ENCODE measurements at places on chromosomes 7 and 10.

DNA sequence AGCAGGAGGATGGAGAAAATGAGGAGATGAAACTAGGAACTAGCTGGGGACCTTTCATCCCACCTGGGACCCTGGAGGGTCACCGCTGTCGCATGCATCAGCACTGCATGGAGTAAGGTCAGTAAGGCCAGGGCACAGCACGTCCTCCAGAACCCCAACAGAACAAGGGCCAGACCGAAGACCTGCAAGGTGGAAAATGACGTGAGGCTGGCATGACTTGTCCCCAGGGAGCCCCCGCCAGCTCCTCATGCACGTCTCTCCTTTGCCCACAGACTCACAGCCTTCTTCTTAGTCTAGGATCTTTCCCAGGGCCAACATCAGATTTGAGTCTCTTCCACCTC lies 4.7 kb downstream of the ZNF488 start:
- DNase-seq: no peak

GRCh38 chr7:133436014-133436428 lies 183.1 kb downstream of the EXOC4 start:
- no peak for DNase-seq

DNA sequence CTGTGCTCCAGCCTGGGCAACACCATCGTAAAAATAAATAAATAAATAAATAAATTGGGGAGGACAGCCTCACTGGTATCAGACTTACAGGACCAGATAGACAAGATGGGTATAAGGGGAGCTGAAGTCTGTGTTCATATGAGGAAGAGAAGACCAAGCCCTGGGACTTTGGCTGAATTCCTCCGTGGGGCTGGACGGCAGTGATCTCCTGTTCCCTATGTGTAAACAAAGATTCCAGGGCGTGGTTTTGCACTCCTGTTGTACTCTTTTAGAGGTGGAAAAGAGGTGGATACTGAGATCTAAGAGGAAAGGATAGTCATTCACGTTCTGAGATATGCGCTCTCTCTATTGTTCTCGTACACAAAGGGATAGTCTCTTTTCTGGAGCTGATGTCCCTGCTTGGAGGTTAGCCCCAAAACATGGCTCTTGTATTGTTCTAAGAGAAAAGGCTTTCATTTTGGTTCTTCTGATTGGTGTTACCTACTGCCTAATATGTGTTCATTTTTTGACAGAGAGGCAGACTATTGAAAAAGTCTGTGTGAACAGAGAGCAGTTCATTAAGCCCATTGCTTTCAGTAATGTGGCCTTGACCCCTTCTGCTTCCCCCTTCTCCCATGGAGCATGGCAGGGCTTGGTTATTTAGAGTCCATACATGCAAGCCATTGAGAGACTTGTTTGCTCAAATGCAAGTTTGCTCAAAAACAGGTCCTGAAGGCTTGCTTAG lies 12.3 kb downstream of the KCTD7 start:
- DNase-seq: no peak

DNA sequence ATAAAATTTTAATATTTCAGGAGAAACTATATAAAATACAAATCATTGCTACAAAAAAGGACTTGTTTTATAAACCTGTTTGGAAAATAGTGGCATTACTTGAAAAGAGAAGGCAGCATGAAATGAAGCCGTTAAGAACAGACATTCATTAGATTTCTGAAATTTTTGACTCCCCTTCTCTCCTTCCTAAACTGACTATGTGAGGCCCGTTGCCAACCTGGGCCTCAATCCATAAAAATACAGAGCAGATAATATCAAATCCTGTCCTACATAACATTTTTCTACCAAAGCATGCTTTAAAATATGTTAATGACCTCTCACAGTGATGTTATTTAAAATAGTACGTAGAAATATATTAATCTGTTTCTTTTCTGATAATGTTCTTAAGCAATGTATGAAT lies 34.5 kb upstream of the ING3 start:
- DNase-seq: no peak

- DNase-seq: no peak
Measured at GRCh38 chr7:84675633-84676034, 481.0 kb upstream of the SEMA3A start.

- DNase-seq: no peak
Measured at GRCh38 chr10:24571870-24572450, 151.7 kb downstream of the ARHGAP21 start.

GRCh38 chr7:219581-220150 lies 27.3 kb downstream of the FAM20C start:
- DNase-seq: no peak

- no peak for DNase-seq
Measured at GRCh38 chr10:119973281-119973680, 80.8 kb downstream of the SEC23IP start.

GRCh38 chr10:103637927-103638557 lies 144.5 kb downstream of the NEURL1 start:
- DNase-seq: peak; percentile 64

- no peak for DNase-seq
Measured at GRCh38 chr10:77049896-77050295, 587.7 kb downstream of the KCNMA1 start.

DNA sequence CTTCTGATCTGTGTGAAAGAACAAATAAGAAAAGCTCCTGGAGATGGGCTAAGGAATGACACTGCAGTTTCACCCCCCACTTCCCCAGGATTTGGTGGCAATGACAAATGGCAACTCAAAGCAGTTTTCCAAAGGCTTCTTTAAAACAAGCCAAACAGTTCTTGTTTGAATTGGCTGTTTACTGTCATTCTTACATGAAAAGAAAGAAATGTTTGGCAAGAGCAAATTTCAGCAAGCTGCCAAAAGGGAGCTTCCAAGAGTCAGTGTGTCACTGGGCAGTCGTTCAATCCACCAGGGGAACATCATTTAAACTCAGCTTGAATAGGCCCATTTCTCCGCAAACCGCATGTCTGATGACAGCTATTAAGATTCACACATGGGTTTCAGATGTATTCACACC lies 119.0 kb upstream of the RHOBTB1 start:
- DNase-seq: peak; percentile 20

DNA sequence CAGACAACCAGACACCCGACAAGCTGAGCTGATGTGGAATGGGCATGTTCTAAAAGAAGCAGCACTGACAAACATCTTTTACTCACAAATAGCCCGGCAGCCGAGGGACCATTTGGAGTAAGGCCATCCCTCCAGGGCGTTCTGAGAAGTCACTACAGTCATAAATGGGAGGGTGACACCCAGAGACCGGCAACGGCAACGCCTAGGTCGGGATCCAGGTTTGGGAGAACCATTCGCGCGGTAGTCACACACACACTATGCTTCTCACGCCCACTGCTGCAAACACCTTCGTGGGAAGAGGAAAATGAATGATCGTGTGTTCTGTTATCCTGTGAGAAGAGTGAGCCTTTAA lies 9.8 kb downstream of the TNS3 start:
- no peak for DNase-seq

- no peak for DNase-seq
Measured at GRCh38 chr10:44911081-44911540, at the start of gene TMEM72. Gene TMEM72 (plus strand): TSS chr10:44911337. CDS start chr10:44911513, 176 bp downstream.

DNA sequence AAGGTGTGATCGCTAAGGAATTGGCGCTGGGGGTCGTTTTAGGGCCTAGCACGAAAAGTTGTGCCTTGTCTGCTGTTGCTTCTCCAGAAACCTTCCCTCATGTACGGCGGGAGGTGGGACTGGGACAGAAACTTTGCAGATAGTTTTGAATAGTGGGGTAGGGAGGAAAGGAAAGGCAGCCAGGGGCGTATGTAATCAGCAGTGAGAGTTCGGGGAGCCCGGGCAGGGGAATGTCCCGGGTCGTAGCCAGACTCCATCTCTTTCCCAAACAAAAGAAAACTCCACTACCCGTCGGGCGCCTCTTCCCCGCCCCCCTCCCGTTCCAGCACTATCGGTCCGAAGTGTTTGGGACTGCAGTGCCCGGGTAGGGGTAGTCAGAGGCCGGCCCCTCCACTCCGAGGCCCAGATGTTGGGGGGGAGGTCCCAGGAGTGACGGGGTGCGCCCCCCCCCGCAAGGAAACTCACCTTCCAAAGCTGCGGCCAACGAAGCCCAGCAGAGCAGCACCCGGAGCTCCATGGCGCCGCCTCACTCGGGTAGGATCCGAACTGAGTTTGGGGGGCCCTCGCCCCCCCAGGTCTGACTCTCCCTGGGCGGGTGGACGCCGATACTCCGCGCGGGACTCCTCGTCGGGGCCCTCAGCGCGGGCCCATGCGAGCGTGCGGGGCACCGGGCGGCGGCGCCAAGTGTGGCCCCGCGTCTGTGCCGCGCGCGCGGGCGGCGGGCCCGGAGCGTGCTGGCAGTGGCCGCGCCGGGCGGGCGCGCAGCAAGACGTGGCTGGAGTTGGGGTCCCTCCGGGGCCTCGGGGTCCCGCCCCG lies 601 bp downstream of the EPHB4 start:
- no peak for DNase-seq

DNA sequence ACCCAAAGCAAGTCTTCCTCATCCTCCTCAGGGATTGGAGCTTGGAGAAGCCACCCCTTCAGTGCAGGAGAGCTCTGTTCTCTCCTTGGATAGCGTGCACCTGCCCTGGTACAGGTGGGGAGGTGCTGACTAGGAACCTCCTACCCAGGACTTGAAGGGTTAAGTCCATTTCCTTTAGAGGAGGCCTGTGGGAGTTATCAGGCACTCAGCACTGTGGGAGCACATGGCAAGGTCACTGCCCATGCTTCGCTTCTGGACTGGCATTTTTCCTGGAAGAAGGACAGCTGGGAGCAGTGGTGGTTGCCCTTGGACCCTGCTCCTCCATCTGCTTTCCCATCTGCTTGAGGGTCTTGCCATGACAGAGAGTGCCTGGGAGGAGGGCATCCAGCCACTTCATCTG lies 142.8 kb downstream of the CXCL12 start:
- no peak for DNase-seq

- no peak for DNase-seq
Measured at GRCh38 chr7:154871928-154872750, 130.8 kb downstream of the PAXIP1 start.

- no peak for DNase-seq
Measured at GRCh38 chr7:128888039-128888755, 22.3 kb downstream of the KCP start.

- no peak for DNase-seq
Measured at GRCh38 chr10:111107846-111108245, 31.0 kb downstream of the ADRA2A start.

DNA sequence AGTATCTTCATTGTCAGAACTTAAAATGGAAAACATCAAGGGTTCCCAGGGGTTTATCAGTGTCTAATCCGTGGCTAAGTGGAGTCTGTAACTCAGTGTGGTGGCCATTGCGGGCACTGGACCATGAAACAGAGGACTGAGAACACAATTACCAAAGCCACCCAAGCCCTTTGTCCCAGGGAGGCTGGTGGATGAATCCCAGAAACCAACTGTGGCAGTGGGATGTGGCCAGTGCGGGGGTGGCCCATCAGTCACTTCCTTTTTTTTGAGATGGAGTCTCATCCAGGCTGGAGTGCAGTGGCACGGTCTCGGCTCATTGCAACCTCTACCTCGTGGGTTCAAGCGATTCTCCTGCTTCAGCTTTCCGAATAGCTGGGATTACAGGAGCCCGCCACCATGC lies 61.8 kb downstream of the TACC2 start:
- DNase-seq: no peak

- no peak for DNase-seq
Measured at GRCh38 chr7:23443974-23444373, 26.3 kb downstream of the IGF2BP3 start.

GRCh38 chr7:28586736-28587135 lies 174.4 kb downstream of the CREB5 start:
- DNase-seq: no peak

DNA sequence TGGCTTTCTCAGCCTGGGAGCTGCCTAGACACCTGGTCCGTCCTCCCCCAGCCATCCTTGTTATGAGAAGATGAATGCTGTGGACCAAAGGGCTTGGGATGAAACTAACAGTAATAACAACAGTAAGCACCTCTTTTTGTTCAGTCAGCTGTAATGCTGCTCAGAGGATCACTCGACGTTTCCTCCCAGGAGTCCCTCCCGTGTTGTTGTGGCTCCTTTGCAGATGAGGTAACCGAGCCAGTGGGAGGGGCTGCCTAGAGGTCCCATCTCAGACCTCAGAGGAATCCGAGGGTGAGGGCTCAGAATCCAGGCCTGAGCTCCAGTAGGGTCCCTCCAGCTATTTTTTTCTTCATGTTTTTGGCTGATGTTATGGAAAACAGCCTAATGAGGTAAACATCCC lies 145.1 kb downstream of the TMEM178B start:
- DNase-seq: no peak

DNA sequence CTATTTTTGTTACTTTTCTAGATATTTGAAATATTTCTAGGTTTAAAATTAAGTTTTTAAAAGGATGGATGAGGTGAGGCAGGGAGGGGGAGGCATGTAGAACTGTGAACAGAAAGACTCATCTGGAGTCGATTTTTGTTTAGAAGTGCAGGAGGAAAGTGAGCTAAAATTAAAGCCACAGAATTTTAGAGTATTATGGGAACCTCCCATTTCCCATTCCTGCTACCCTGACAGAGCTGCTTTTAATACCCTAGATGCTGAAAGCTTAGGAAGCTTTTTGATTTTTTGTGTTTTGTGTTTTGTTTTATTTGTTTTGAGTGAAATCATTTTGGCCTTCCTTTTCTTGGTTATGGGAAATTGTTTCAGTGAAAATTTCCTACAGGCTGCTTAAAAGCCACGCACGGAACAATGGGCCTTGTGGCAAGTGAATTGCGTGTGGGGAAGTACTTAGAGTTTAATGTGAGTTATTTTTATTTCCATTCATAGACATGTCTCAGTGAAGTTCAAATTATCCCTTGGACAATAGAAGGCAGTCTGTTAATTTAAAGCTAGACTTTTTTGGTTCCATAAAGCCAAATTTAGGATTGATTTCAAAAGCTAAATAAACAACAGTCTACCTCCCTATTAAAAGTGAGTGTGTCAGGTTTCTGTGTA lies 102.0 kb upstream of the HDAC9 start:
- no peak for DNase-seq

- DNase-seq: no peak
Measured at GRCh38 chr7:158050441-158050977, 537.1 kb downstream of the PTPRN2 start.

DNA sequence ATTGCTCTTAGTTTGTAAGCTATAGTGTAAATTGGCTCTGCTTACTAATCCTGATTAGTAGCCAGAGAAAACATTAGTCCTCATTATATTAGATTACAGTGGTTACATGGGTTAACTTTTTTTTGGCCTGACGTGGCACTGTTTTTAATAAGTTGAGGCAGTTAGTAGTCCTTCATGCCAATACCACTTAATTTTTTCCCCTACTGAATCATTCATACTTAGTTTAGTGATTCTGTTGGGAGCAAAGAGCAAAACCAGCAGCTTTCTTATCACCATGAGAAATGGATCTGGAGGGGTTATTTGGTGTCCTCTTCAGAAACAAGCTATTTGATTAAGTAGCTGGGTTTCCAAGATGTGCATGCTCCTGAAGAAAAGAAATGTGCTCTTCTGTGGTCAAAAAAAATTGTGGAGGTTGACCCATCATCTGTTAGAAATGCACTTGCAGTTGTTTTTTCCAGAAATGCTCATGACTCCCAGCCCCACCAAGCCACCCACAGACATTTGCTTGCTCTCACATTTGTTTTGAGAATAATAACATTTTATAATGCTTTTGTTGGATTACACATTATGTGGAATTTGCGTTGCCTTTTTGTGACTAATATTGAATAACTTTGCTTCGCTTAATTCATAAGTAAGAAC lies 258.5 kb downstream of the HDAC9 start:
- DNase-seq: no peak
